ENCODE measurements at places on chromosomes 1 and 21.
A peak's percentile ranks its signal among the peaks of the same experiment; 100 is the strongest.

- DNase-seq: no peak
Observed at GRCh38 chr1:66730462-66730861, 21.8 kb upstream of the DYNLT5 start.

GRCh38 chr1:14142397-14143100, 442.6 kb downstream of the PRDM2 start:
- no peak for DNase-seq

- no peak for DNase-seq
Observed at GRCh38 chr1:25620701-25621350, 4.2 kb downstream of the MAN1C1 start.

- no peak for DNase-seq
Observed at GRCh38 chr1:202623075-202623474, 87.2 kb downstream of the SYT2 start.

GRCh38 chr1:94698759-94699502, 121.2 kb upstream of the SLC44A3 start:
- DNase-seq: no peak

GRCh38 chr1:235502601-235503402, 1.4 kb downstream of the B3GALNT2 start:
- DNase-seq: no peak

- DNase-seq: peak; percentile 66
Observed at GRCh38 chr1:107140703-107141490, at the start of gene NTNG1. Gene NTNG1, plus strand, starts transcription at chr1:107141039.

DNA sequence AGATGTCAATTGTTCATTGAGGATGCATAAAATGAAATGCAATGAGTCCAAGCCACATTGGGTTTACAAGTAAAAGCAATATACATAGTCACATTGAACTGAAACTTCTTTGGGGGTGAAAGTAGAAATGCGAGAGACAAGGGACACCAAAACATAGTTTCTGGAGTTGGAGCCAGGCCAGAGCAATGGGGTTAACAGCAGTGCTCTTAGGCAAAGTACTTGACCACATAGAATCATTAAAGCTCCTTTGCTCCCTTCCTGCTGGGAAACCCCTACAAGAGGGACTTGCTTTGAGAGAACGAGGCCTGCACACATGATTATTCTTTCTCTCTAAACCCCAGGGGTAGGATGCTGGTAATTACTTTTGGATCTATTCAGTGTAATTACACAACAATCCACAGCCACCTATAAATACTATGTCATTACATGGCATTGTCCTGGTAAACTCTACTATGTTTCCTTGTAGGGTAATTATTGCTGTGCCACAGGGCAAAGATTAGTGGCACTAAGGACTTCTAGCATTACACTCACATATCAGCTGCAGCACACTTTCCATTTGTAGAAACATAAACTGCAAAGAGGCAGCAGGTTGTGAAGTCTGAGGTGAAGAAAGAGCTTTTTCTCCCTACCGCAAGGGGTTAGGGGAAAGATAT, 421.6 kb upstream of the PBX1 start:
- DNase-seq: no peak

- no peak for DNase-seq
Observed at GRCh38 chr1:190049314-190049713, 428.4 kb downstream of the BRINP3 start.

All from left forelimb (tissue), 1 donor.